Activated CD4-positive, alpha-beta T cell treated with anti-CD3 and anti-CD28 coated beads for 36 hours (primary cell): ENCODE measurements at places on chromosomes 4 and X. TPM values are rescaled to one million over a fixed set of nuclear protein-coding genes. Genes with fewer than 3 reads are reported as not detected.

SMIM43 gene
- not detected for total RNA-seq

- H3K27me3 ChIP-seq: no peaks in the 10 kb centered on the region
- H3K36me3 ChIP-seq: no peaks in the 10 kb centered on the region
- H3K4me3 ChIP-seq: no peak overlapping the region
- H3K27ac ChIP-seq: no peak overlapping the region
- DNase-seq: no peak
- no peaks in the 10 kb centered on the region for H3K4me1 ChIP-seq
These were observed 638.6 kb downstream of the STPG2 start for GRCh38 chr4:97504713-97505112.

DNA sequence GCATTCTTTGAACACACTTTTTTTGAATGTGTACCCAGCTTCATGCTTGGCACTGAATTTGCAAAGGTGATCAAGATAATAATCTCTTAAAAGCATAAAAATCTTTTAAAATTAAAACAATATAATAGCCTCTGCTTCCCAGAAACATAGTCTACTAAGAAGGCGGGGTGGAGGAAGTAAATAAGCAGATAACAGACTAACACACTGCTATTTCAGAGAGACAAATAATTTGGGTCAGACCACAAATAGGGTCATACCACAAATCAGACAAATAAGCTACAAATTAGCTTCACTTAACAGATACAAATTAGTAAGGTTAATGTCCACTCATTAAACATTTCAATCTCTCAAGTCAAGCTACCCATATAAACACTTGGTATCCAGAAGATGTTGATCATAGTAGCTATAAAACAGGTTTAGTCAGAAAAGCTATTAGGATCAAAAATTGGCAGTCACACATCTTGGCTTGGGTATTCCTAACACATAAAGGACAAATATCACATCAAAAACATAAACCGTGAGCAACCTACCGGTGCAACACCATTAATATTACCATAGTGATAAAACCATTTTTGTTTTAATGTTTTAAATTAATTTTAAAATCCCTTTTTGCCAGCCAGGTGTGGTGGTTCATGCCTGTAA, 47.3 kb downstream of the PPP3CA start:
- no peak overlapping the region for H3K27ac ChIP-seq
- H3K4me1 ChIP-seq: peaks cover 5% of the 10 kb centered on the region
- no peaks in the 10 kb centered on the region for H3K27me3 ChIP-seq
- no peak for DNase-seq

- peaks cover 5% of the 10 kb centered on the region for H3K27me3 ChIP-seq
- H3K36me3 ChIP-seq: no peaks in the 10 kb centered on the region
- no peak for DNase-seq
- H3K4me1 ChIP-seq: no peaks in the 10 kb centered on the region
- H3K4me3 ChIP-seq: no peak overlapping the region
These were observed 73.8 kb downstream of the WWC2 start for GRCh38 chr4:183172881-183173280.

GRCh38 chr4:173243321-173243720, 74.7 kb downstream of the GALNT7 start:
- H3K4me3 ChIP-seq: no peak overlapping the region
- DNase-seq: no peak
- no peaks in the 10 kb centered on the region for H3K27me3 ChIP-seq
- no peak overlapping the region for H3K27ac ChIP-seq
- H3K36me3 ChIP-seq: peaks cover 6% of the 10 kb centered on the region

GRCh38 chrX:41095908-41096307, 10.7 kb downstream of the USP9X start:
- DNase-seq: peak; percentile 7
- peak overlapping the region; percentile 35 for H3K27ac ChIP-seq
- H3K4me3 ChIP-seq: no peak overlapping the region
- no peaks in the 10 kb centered on the region for H3K27me3 ChIP-seq
